ENCODE measurements at places on chromosomes 2 and 18. TPM values are rescaled to one million over a fixed set of nuclear protein-coding genes. Genes with fewer than 3 reads are reported as not detected.

DNA sequence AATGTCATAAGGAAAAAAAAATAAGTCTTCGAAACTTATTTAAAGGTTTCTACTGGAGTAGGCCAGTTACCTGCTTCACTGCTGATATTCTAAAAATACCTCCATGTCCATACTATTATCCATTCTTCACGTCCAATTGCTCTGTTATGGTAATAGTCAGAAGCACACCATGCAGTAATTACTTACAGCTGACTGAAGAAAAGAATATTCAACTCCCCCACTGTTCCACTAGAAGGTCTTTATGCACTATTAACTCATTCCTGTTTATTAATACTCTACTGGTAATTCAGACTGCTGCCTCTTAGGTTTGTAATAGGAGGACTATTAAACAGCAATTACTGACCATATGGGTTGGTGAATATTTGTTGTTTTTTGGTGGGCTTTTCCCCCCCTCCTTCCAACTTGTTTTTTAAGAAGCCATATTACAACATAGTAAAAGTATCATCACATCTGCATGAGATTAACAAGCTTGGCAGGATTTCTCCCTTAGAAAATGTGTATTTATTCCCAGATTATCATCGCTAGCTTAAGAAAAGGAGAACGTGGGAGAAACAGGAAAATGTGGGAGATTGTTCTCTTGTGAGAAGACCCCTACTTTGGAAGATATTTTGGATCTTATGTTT is 806.4 kb upstream of the FANCL start:
- no peak overlapping the region for H3K4me3 ChIP-seq
- H3K27ac ChIP-seq = no peak overlapping the region
- DNase-seq = no peak
- no peaks in the 10 kb centered on the region for H3K27me3 ChIP-seq
- H3K36me3 ChIP-seq = no peaks in the 10 kb centered on the region

Gene UGT1A10
- total RNA-seq = 0.68 TPM

Gene DPYSL5
- total RNA-seq = 5.5 TPM

DNA sequence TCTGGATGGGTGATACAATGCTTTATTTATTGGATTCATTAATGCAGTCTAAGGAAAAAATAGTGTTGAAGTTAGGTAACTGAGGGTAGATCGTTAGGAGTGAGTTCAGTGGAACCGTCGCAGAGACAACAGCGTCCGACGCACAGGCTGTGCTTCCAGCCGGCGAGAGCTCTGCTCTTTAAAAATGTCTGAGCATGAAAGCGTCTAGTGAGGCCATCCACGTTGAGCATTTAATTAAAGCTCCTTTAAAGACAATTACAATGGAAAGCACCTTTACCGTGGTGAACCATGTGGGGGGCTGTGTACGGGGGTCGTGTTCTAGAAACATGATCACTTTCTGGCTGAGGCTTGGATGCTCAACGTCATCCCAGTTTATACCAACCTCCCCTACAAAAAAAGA is 822.7 kb downstream of the GALR1 start:
- H3K27me3 ChIP-seq = no peaks in the 10 kb centered on the region
- no peaks in the 10 kb centered on the region for H3K4me1 ChIP-seq
- DNase-seq = no peak
- no peaks in the 10 kb centered on the region for H3K36me3 ChIP-seq
- no peak overlapping the region for H3K27ac ChIP-seq
- no peak overlapping the region for H3K4me3 ChIP-seq

DNA sequence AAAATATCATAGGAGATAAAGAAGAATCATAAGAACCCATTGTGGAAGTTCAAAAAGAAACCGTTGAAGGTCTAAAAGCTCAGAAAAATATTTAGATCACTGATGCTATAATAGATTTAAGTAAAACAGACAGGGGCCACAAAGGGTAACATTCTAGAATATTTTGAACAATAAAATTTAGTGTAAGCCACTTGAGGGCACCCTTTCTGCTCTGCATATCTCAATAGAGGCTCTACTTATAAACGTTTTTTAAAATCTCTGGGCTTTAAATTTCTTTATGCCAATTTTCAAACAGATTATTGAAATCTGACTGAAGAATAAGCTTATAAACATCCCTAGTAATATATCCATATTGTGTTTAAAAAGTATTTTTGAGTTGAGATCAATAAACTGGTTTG is 57.6 kb upstream of the IL1RL1 start:
- H3K27ac ChIP-seq = no peak overlapping the region
- peaks cover 10% of the 10 kb centered on the region for H3K4me1 ChIP-seq
- no peak for DNase-seq
- no peak overlapping the region for H3K4me3 ChIP-seq
- H3K36me3 ChIP-seq = no peaks in the 10 kb centered on the region

GRCh38 chr18:21242141-21242779 is at the start of gene GREB1L:
Gene GREB1L (plus strand): TSS chr18:21242232. CDS start chr18:21383519, 141,287 bp downstream.
- peaks cover 3% of the 10 kb centered on the region for H3K4me1 ChIP-seq
- H3K36me3 ChIP-seq = no peaks in the 10 kb centered on the region
- peak within 1 kb of the TSS; percentile 76 for H3K4me3 ChIP-seq
- no peaks in the 10 kb centered on the region for H3K27me3 ChIP-seq
- peak; percentile 75 for DNase-seq
- peak within 1 kb of the TSS; percentile 91 for H3K27ac ChIP-seq

DNA sequence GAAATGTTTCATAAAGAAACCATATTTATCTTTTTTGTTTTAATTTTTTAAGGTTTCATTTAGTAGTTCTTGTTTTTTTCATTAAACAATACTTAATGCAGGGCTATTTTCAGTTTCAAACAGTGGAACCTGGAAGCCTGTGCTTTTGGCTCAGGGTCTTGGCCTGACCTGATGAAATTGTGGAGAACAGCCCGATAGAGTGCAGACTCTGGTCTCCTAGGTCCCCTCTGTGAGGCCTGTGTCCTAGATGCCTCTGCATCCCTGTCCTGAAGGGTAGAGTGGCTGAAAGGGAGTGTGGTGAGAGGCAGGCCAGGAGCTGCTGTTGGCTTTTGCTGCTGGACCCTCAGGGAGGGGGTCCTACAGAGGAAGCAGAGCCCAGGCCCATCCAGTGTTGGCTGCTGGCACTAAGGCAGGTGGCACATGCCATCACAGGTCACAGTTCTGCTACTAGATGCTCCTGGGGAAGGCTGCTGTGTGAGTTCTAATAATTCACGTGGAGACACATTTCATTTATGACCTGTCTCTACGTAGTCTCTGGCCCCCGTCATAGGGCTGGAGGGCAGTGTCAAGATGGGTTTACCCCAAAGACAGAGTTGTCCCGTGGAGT is 201.0 kb upstream of the COPS8 start:
- no peaks in the 10 kb centered on the region for H3K27me3 ChIP-seq
- no peak overlapping the region for H3K4me3 ChIP-seq
- H3K4me1 ChIP-seq = no peaks in the 10 kb centered on the region
- no peak for DNase-seq
- H3K27ac ChIP-seq = no peak overlapping the region

GRCh38 chr18:195651-196050 is 37.3 kb downstream of the USP14 start:
- no peak for DNase-seq
- H3K27ac ChIP-seq = no peak overlapping the region
- no peaks in the 10 kb centered on the region for H3K4me1 ChIP-seq
- no peaks in the 10 kb centered on the region for H3K27me3 ChIP-seq
- H3K36me3 ChIP-seq = no peaks in the 10 kb centered on the region
- no peak overlapping the region for H3K4me3 ChIP-seq

DNA sequence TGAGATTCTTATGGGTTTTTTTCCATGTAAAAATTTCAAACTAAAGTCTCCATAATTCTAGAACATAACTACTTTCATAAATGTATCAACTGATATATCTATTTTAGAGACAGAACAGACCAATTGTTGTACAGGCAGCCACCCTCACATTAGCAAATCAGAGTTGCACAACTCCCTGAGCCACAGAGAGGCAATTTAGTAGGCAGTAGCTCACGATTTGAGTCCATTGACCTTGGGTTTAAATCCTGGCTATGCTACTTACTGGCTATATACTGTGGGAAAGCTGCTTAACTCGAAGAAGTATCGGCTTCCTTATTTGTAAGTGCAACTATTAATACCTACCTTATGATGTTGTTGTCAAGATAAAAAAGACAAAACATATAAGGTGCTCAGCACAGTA is 16.2 kb downstream of the MTIF2 start:
- H3K27me3 ChIP-seq = no peaks in the 10 kb centered on the region
- H3K27ac ChIP-seq = no peak overlapping the region
- no peaks in the 10 kb centered on the region for H3K4me1 ChIP-seq

DNA sequence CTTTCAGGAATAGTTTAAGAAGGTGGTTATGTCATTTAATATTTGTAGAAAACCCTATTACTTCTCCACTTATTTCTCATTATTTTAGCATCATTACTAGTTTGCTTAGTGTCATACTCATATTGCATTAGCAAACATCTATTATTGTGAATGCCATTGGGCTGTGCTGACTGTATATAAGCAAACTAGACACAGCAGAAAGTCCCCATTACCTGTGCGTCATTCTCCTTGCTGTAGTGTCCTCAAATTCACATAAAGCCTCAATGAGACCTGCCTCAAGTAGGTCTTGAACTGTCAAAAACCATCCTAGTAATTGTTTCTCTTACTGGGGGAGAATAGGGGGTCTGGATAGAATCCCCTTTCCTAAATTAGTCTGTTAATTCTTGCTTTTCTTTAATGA is 43.6 kb downstream of the MALT1 start:
- H3K4me1 ChIP-seq = no peaks in the 10 kb centered on the region
- DNase-seq = no peak
- no peaks in the 10 kb centered on the region for H3K36me3 ChIP-seq

GRCh38 chr2:48601349-48601748 is 16.3 kb upstream of the GTF2A1L start:
- H3K36me3 ChIP-seq = no peaks in the 10 kb centered on the region
- H3K4me1 ChIP-seq = no peaks in the 10 kb centered on the region
- DNase-seq = peak; percentile 62

Gene PUM2
- total RNA-seq = 92.5 TPM

Gene CGREF1
- total RNA-seq = 6.6 TPM

- H3K36me3 ChIP-seq = no peaks in the 10 kb centered on the region
- H3K4me1 ChIP-seq = no peaks in the 10 kb centered on the region
- no peak overlapping the region for H3K27ac ChIP-seq
- no peaks in the 10 kb centered on the region for H3K27me3 ChIP-seq
Measured at GRCh38 chr2:218036371-218036770, 32.7 kb upstream of the RUFY4 start.

DNA sequence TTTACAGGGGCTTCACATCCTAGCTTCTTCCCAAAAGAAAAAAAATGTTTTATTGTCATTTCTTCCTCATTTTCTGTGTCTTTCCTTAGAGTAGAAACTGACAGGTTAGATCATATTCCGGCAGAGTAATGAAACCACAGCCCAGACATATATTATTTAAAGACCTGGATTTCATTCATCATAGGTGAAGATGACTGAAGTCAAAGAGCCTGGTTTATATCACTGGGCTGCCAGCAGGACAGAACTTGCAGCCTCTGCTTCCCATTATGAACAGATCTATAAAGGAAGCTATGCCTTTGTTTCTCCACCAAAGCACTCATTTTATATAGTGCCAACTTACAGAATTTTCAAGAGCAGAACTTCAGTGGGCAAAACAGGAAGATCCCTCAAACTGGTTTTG is 137.9 kb downstream of the METTL4 start:
- H3K27ac ChIP-seq = no peak overlapping the region
- no peak for DNase-seq
- no peaks in the 10 kb centered on the region for H3K27me3 ChIP-seq

GRCh38 chr2:74708296-74708695 is 54.2 kb downstream of the SEMA4F start:
- H3K4me1 ChIP-seq = no peaks in the 10 kb centered on the region
- H3K27me3 ChIP-seq = no peaks in the 10 kb centered on the region
- no peak overlapping the region for H3K27ac ChIP-seq
- no peaks in the 10 kb centered on the region for H3K36me3 ChIP-seq
- no peak overlapping the region for H3K4me3 ChIP-seq

DNA sequence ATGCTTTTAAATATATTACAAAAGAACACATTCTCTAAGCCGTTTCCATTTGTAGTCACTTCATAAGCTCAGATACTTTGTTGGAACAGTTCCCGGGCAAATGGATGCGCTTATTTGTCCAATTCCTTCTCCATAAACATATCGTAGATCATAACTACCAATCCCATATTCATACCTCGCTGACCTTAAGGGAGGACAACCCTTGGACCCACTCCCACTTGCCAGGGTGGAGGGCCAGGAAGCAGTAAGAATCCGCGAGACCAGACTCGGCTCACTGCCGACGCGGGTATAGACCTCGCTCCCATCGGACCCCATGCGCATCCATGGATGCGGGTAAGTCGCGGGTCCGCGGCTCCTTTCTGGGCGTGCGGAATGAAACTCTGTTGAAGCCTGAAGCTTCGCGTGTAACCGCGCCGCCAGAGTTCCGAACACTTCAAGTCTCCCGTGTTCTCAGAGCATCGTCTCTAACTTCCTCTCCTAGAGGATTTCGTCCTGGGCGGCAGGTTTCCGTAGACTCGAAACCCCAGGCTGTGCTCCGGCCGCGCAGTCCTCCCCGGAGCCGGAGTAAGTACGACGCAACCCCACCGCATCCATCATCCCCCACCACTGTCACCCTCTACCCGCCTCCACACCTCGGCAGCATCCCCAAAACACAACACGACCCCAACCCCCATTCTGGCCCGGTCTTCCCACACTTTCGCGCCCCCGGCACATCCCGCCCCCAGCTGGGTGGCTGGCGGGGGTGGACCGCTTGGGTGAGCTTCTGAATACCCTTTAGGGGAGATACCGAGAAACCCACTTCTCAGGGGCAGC is 1.1 kb downstream of the DSC3 start:
- no peaks in the 10 kb centered on the region for H3K27me3 ChIP-seq
- H3K4me1 ChIP-seq = no peaks in the 10 kb centered on the region
- DNase-seq = peak; percentile 20
- H3K27ac ChIP-seq = no peak overlapping the region
- H3K4me3 ChIP-seq = peak overlapping the region; percentile 36

GRCh38 chr2:135909976-135910375 is 33.7 kb upstream of the MCM6 start:
- no peak overlapping the region for H3K27ac ChIP-seq
- no peaks in the 10 kb centered on the region for H3K4me1 ChIP-seq
- DNase-seq = no peak
- H3K4me3 ChIP-seq = no peak overlapping the region
- H3K27me3 ChIP-seq = no peaks in the 10 kb centered on the region

Gene SIGLEC15
- not detected for total RNA-seq

Gene RUFY4
- total RNA-seq = 0.37 TPM

DNA sequence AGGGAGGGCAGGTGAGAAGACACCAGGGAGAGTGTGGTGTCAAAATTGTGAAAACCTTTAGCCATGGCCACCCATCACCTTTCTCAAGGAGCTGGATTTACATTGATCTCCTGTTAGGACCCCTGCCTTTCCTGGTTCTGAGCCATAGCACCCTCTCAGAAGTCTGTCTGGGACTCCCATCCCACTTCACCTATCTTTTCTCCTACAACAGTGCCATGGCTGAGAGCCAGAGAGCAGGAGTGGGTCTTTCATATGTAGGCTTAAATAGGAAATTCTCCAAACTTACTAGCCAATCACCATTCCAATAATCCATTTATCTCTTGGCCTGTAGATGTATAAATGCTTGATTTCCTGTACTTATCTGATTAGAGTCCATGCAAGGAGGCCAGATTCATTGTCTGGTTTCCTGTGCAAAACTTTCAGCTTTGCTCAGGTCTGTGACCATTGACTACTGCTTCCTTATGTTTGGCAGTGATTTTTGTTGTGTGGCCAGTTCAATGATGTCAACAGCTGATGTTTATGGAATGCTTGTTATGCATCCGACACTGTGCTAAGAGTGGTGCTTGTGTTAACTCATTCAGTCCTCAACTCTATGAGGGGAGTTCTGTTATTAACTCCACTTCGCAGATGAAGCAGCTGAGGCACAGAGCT is 57.6 kb upstream of the IGFBP5 start:
- H3K27ac ChIP-seq = no peak overlapping the region
- no peak for DNase-seq
- H3K4me1 ChIP-seq = no peaks in the 10 kb centered on the region
- H3K4me3 ChIP-seq = no peak overlapping the region

Gene EGR4
- total RNA-seq = 14.9 TPM

Gene GLB1L
- total RNA-seq = 109 TPM

Gene MSH6
- 107 TPM for total RNA-seq
